ENCODE measurements at places on chromosomes 1 and 21.

GRCh38 chr1:167629681-167630567 is at the start of gene RCSD1:
TSS of gene RCSD1 (plus strand) at chr1:167630232. CDS start at chr1:167630424, 192 bp downstream.
- no peak for DNase-seq

DNA sequence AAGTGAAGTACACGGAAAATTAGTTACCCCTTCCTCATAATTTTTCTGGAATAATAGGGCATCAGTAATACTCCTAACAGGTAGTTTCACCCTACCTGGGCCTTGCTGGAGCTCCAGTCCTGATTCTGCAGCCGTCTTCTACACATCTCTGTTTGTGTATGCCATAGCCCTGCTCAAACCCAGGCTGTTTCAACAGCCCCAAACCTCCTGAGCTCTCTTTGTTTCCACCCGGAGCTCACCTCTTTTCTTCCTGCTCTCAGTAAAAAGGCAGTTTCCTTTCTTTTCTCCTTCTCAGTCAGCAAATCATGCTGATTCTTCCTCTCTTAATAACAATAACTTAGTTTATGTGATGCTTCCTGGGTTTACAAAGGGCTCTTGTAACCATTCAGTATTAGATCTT is 355.1 kb upstream of the RUNX1 start:
- no peak for DNase-seq

- DNase-seq, result no peak
Measured at GRCh38 chr1:6634371-6635052, 9.8 kb downstream of the THAP3 start.

- no peak for DNase-seq
Measured at GRCh38 chr1:86860020-86860419, 53.9 kb downstream of the SELENOF start.

GRCh38 chr1:32413507-32414185 is 19.4 kb upstream of the BSDC1 start:
- DNase-seq, result no peak

- no peak for DNase-seq
Measured at GRCh38 chr1:80919426-80919825, 881.3 kb upstream of the ADGRL2 start.

- DNase-seq, result no peak
Measured at GRCh38 chr1:25111706-25112105, 120.6 kb downstream of the SYF2 start.

GRCh38 chr1:9406111-9406510 is 113.4 kb downstream of the SPSB1 start:
- no peak for DNase-seq

- DNase-seq, result no peak
Measured at GRCh38 chr1:230187290-230187689, 120.3 kb downstream of the GALNT2 start.

DNA sequence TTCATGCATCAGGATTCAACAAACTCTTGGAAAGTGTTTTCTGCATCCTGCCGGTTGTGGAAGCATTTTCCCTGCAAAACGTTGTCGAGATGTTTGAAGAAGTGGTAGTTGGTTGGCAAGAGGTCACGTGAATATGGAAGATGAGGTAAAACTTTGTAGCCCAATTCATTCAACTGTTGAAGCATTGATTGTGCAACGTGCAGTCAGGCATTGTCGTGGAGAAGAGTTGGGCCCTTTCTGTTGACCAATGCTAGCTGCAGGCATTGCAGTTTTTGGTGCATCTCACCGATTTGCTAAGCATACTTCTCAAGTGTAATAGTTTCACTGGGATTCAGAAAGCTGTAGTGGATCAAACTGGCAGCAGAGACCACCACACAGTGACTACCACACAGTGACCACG is 57.0 kb upstream of the PRDM2 start:
- DNase-seq, result no peak

- DNase-seq, result no peak
Measured at GRCh38 chr1:210688512-210689234, 360.0 kb downstream of the HHAT start.

GRCh38 chr1:151013518-151013917 is 5.3 kb downstream of the PRUNE1 start:
- no peak for DNase-seq

DNA sequence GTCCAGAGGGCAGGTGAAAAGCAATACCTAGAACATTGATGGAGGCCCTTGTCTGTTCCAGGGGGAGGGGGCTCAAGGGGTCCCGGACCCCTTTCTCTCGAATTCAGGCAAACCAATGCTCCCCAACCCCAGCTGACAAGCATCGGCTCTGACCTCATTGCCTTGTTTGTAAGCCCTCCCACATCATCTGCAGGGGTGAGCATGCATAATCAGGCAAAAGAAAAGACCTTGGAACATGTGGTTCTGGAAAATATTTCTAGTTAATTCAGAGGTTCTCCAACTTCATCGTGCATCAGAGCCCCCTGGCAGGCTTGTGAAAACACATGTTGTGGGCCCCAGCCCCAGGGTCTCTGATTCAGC is 231.3 kb downstream of the TOMM20 start:
- no peak for DNase-seq

DNA sequence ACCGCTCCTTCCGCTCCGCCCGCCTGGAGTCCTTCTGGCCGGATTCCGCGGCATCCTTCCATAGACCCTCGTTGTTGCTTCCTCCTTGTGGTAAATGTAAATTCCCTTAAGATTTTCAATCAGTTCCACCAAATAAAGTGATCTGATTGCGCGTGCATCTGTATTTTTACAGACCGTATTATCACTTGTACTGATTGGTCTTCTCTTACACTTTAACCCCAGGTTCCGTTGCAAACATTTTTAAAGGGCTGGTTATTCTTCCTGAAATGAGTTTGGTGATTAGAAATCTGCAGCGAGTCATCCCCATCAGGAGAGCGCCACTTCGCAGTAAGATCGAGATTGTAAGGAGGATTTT is 483 bp downstream of the YBEY start:
- DNase-seq, result no peak

DNA sequence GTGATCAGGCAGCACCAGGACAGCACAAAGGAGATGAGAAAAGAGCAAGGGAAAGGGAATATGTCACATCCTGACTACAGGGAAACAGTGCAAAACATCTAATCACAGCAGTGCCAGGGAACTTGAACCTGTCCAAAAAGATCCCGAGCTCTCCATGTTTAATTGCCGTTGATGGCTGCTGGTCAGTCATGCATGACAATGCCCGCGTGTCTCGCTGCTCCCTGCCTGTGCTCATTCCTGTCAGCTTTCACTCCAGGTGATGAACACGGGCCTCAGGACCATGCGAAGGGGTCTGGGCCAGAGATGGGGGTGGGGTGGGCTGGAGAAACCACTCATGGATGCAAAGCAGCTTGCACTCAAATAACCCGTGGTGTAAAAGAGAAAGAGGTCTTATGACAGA is 287.0 kb downstream of the GPATCH2 start:
- no peak for DNase-seq

- DNase-seq, result no peak
Measured at GRCh38 chr1:2532485-2533160, 2.6 kb upstream of the HES5 start.

DNA sequence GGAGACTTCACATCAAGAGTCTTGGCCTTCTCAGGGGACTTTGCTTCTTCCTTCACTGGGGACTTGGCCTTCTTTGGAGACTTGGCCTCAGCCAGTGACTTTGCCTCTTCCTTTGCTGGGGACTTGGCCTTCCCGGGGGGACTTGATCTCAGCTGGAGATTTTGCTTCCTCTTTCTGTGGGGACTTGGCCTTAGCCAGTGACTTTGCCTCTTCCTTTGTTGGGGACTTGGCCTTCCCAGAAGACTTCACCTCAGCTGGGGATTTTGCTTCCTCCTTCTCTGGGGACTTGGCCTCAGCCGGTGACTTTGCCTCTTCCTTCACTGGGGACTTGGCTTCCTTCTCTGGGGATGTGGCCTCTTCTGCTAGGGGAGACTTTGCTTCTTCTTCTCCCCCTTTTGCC is 13.5 kb upstream of the CD2 start:
- no peak for DNase-seq

- DNase-seq, result no peak
Measured at GRCh38 chr21:33881689-33882440, 33.7 kb downstream of the ATP5PO start.

DNA sequence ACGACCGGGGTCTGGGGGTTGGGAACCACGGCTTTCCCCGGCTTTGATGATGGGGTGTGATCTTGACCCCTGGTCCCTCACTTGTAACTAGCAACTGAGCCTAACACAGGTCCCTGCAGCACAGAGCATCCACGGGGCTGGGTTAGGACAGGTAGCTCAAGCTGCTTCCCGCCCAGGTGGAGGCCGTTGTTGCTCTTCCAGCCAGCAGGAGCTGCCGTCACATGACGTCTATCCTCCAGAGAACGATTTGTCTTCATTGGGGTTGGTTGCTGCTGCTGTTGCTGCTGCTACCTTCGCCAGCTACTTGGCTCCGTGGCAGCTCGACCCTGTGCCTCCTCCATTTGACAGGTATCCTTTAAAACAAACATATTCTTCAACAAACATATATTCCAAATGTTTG is 74.3 kb upstream of the ADAR start:
- DNase-seq, result no peak

DNA sequence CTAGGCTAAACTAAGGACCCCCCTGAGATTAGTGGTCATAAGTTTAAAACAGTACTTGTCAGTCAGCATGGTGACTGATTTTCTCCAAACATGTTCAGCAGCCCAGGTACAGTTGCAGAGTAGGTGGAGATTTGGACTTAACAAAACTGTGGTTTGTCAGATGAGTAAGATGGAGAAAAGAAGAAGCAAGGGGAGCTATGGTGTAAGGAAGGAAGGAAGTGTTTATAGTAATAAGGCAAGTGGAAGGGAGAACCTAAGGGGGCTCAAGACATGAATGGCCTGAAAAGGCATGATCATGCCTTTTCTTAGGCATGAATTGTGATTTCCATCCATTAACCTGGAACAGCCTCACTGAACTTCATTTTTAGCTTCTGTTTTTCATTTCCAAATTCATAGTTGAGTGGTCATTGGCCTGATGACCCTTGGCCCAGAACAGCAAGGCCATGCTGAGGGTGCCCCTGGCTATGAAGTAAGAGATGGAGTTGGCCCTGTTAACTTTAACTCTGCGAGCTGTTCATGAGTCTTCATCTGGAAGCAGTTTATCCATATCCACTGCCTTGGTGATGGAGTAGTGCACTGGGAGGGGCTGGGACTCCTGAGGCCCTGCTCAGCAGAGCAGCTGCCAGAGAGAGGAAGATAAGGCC is 60.7 kb downstream of the LRRC8D start:
- DNase-seq, result no peak

GRCh38 chr21:28590026-28590425 is 402.7 kb downstream of the LTN1 start:
- no peak for DNase-seq

- DNase-seq, result no peak
Measured at GRCh38 chr1:169604781-169605560, 18.7 kb upstream of the F5 start.

GRCh38 chr1:171798765-171799164 is 17.3 kb downstream of the METTL13 start:
- DNase-seq, result no peak

DNA sequence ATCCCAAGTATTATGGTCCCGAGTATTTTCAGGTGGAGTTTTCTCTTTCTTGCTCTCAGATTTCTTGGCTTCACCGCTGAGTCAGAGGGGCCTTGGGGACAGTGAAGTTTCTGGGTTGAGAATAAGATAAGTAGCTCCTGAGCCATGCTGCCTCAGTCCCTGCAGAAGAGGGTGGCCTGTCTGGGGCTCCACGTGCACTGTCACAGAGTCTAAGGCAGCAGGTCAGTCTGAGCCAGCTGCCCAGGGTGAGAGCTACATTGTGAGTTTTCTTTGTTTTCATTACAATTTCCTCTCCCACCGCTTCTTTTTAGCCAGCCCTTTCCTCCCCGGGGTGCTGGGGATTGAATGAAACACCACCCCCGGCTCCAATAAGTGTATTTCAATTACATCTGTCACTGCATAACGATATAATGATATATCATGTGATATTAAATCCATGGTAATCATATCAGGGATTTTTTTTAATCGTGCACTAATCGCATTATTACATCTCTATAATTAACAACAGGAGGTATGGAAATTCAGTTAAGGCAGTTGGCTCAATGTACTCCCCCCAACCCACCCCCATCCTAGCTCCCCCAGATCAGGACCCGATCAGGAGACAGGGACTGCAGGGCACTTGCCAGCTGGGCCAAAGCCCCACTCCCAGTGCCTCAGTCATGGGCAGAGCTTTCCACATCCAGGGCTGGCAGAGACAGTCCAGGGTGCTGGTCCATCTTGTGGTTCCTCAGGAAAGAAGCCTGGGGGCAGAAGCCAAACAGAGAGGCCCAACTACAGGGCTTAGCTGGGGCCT is 43.7 kb downstream of the DMAP1 start:
- DNase-seq, result no peak

- no peak for DNase-seq
Measured at GRCh38 chr1:226826479-226827261, 43.7 kb upstream of the PSEN2 start.

- DNase-seq, result no peak
Measured at GRCh38 chr1:228490120-228491078, 3.2 kb downstream of the RNF187 start.

GRCh38 chr1:40075266-40075665 is 21.8 kb downstream of the PPT1 start:
- no peak for DNase-seq

- no peak for DNase-seq
Measured at GRCh38 chr1:33381977-33382376, 48.9 kb downstream of the PHC2 start.

- DNase-seq, result no peak
Measured at GRCh38 chr1:104761961-104762570, 1012.4 kb downstream of the AMY1C start.

DNA sequence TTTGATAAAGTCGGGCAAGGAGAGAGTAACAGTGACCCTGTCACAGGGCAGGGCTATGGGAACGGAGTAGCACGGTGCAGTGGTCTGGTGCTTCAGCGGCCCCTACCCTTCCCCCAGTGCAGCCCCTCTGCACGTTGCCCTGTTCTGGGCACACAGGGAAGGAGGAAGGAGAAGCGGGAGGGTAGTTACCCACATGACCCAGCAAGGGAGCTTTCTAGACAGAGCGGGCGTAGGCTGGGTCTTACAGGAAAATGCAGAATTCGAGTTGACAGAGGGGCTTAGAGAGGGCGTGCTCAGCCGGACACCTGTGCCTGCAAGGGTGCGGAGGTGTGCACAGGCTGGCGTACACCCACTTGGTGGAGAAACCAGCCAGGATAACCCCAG is 341.2 kb downstream of the NPHP4 start:
- DNase-seq, result no peak

- DNase-seq, result no peak
Measured at GRCh38 chr1:50454911-50455310, 31.7 kb upstream of the DMRTA2 start.

- no peak for DNase-seq
Measured at GRCh38 chr1:154840269-154841176, 29.6 kb downstream of the KCNN3 start.

- no peak for DNase-seq
Measured at GRCh38 chr1:109254621-109255096, 5.3 kb downstream of the CELSR2 start.

DNA sequence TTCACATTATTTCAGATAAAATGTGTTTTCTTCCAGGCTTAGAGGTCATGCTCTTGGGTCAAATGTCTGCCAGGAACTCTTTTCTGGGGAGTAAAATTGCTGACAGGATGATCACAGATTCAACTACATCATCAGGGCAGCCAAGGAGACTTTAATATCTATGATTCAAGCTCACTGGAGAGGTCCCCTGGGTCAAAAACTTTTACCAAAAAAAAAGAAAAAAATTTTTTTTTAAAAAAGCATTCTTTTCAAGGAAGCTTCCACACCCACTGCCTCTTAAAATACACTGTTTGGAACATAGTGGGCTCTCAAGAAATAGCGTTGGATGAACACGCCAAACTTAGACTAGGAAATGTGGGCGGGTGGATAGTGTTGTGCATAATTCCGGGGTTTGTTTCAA is 81.3 kb downstream of the TIAM1 start:
- DNase-seq, result no peak

All from AG04449 (cell line).